Stimulated activated CD8-positive, alpha-beta memory T cell treated with anti-CD3 and anti-CD28 coated beads, Interleukin-7, amount 100 ng/mL, for 1 hour (primary cell): ENCODE measurements at places on chromosomes 1 and 21.

- DNase-seq: no peak
Measured at GRCh38 chr1:103576065-103576464, 4.7 kb downstream of the AMY2B start.

DNA sequence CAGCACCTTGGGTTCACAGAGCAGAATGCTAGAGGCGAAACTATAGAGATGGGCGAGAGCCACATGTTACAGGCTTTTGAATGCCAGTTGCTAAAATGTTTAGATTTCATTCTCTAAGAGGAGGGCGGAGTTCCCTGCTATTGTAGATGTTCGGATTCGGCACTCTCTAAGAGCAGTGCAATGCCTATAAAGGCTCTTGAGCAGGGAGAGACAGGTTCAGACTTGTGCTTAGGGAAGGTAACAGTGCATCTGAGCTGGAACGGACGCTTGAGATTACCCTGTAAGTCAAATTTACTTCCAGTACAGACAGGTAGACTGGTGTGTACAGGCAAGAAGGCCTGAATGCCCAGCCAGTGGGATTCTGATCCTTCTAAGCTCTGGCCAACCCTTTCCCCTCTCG lies 15.3 kb downstream of the LURAP1 start:
- no peak for DNase-seq

GRCh38 chr1:64550946-64551605 lies 81.1 kb downstream of the CACHD1 start:
- DNase-seq: no peak

DNA sequence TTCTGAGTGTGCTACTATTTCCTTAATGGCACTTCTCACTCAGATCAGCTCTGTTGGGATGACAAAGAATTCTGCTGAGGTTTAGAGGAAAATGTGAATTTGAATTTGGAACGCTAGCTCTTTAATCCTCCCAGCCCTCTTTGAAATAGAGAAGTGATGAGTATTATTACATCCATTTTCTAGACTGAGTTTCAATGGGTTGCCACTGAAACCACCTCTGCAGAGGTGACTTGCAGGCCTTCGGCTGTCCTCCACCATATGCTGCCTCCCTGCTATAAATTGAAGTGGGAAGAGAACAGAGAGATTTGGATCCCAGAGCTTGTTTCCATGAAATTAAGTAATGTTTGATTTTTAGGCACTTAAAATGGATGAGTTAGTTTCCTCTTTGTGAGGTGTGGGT lies 363.2 kb upstream of the SNX7 start:
- DNase-seq: no peak

- DNase-seq: peak; percentile 46
Measured at GRCh38 chr21:31098576-31099005, 60.3 kb upstream of the KRTAP19-8 start.

- no peak for DNase-seq
Measured at GRCh38 chr1:66729523-66729922, 22.7 kb upstream of the DYNLT5 start.

- DNase-seq: no peak
Measured at GRCh38 chr1:40532844-40533424, 1.5 kb downstream of the ZNF684 start.

- no peak for DNase-seq
Measured at GRCh38 chr21:34091607-34092006, 18.2 kb downstream of the MRPS6 start.

- DNase-seq: no peak
Measured at GRCh38 chr1:193448682-193449461, 262.5 kb upstream of the B3GALT2 start.

DNA sequence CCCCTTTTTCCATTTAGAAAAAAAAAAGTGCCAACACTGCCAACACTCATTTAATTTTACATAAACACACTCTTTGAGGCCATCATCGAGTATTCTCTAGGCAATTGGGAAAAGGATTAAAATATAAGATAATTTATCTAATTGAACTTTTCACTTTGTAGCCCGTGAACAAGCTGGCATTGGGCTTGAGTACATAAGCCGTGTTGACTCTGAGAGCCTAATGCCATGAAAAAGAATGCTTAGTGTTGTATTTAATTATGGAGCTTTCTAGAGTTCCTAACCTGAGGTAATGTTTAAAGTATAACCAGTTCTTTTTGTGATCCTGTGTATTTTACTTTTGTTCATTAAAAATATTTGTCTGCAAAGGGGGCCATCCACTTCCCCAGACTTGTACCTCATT lies 193.8 kb downstream of the LYPLAL1 start:
- no peak for DNase-seq
